HT-29 (cell line): ENCODE measurements at places on chromosomes 2 and 18. TPM values are rescaled to one million over a fixed set of nuclear protein-coding genes. Genes with fewer than 3 reads are reported as not detected.

- peak; percentile 77 for DNase-seq
Measured at GRCh38 chr2:105403783-105404698, 5.2 kb upstream of the FHL2 start.

GRCh38 chr18:79323471-79323870 lies 72.3 kb upstream of the NFATC1 start:
- no peak for DNase-seq

DNA sequence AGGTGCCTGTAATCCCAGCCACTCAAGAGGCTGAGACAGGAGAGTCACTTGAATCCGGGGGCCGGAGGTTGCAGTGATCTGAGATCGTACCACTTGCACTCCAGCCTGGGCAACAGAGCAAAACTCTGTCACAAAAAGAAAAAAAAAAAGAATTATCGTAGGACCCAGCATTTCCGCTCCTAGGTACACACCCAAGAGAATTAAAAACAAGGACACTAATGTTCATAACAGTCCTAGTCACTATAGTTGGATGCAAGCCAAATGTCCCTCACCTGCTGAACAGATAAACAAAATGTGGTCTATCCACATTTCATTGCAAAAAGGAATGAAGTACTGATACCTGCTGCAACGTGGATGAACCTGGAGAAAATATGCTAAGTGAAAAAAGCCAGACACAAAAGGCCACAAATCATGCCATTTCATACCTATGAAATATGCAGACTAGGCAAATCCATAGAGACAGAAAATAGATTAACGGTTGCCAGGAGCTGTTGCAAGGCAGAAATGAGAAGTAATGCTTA lies 21.2 kb downstream of the ADRA2B start:
- peak; percentile 49 for DNase-seq

KATNAL2 gene
- total RNA-seq: 0.23 TPM in 1 of 2 replicates, not detected in the other

GRCh38 chr2:18824915-18825314 lies 235.5 kb upstream of the NT5C1B start:
- DNase-seq: no peak

SERPINB5 gene
- 12.9 and 13.4 TPM in 2 replicates for total RNA-seq

DNA sequence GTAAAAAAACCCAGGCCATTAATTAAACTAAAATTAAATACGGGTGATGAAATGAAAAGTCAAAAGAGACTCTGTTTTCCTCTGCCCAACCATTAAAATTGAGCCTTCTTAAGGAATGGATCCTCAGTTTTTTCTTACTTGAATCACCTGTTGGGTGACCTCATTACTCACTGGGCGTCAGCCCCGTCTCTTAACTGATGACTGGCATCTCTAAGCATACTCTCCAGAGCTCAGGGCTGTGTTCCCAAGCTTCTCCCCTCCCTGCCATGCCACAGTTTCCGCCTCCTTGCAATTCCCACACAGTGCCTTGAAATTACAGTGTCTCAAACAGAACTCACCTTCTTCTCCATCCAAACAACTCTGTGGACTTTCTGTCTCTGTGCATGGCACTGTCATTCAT lies 421.1 kb upstream of the CELF4 start:
- no peak for DNase-seq

DNA sequence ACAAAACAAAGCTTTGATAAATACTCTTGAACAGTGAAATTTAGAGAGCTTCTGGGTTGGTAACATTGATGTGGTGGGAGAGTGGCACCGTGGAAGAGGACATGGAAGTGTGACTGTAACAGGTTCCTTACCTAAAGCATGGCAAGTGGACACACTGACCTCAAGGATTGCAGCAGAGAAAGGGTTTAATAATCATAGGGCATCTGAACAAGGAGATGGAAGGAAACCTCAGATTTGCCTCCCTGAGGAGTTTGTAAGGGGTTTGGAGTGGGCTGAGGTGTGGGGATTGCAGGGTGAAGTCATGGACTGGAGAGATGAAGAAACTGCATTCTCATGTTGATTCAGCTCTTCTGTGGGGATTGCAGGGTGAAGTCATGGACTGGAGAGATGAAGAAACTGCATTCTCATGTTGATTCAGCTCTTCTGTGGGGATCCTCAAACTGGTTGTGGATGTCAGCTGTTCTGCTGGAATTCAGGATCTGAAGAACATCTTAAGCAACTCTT lies 83.8 kb upstream of the TLK1 start:
- DNase-seq: no peak

GRCh38 chr2:86042256-86043168 lies 63.2 kb downstream of the POLR1A start:
- DNase-seq: no peak

DNA sequence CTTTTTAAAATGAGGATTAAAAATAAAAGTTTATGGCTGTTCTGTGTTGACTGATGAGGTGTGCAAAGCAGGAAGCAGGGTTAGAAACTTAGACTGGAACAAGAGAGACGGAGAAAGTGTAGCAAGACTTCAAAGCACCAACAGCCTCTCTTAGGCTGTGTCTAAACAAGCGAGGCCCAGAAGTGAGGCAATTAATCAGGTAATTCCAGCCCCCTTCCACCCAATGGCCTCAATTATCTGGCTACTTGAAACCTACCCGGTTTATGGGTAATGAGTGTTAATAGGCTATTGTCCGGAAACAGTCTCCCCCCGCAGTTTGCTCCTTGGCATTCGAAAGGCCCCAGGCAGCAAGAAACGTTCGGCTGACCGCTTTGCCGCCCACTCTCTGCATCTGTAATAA lies 171.7 kb upstream of the MYCN start:
- DNase-seq: no peak

ANKRD62 gene
- total RNA-seq: not detected in 2 replicates

DNA sequence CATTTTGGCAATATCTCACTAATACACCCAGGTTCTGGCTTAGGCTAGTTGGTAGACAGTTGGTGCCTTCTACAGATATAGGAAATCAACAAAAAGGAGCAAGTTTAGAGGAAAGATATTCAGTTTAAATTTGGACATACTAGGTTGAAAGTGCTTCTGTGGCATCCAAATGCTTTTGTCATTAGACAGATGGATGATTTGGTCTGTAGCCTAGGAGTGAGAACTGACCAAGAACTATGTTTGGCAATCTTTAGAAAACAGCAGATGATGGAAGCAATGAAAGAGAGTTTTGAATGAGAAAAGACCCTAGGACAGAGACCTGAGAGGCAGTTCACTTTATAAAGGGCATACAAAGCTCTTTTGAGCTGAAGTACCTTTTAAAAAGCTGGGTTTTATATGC lies 201.3 kb upstream of the FSHR start:
- no peak for DNase-seq

FRZB gene
- 0.15 and 0.21 TPM in 2 replicates for total RNA-seq

DNA sequence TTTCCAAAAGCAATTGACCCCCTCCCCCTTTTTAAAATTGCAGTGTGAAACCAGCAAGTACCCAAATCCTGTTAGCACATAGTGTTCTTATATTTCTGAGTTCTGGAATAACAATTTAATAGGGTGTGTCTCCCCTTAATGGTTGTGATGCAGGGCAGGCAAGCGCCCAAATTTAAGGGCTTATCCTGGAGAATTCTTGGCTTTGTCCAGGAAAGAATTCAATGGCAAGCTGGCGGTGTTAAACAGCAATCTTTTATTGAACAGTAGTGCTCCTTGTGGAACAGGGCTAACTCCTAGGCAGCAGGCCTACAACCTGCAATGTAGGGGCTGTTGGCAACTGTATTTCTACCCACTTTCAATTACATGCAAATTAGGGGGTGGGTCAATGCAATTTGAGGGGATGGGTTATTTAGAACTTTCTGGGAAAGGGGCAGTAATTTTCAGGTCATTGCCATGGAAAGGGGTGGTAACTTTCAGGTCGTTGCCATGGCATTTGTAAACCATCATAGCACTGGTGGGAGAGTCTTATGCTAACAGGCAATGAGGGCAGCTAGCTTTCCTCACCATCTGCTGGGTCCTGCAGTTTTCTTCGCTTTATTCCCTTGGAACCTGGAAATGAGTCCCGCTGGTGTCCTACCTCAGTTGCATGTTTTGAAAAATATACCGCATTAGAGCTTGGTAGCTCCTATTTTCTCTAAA lies 149.0 kb upstream of the KCTD1 start:
- no peak for DNase-seq

- DNase-seq: no peak
Measured at GRCh38 chr2:33791625-33792024, 192.5 kb upstream of the FAM98A start.

- no peak for DNase-seq
Measured at GRCh38 chr2:173874003-173874893, 90.9 kb downstream of the SP3 start.

CD8B2 gene
- not detected in 2 replicates for total RNA-seq

GRCh38 chr2:128273469-128274081 lies 45.1 kb downstream of the HS6ST1 start:
- DNase-seq: no peak
